Fibroblast of lung (primary cell): ENCODE measurements at places on chromosomes 12 and 14. TPM values are rescaled to one million over a fixed set of nuclear protein-coding genes. Genes with fewer than 3 reads are reported as not detected.

Gene WNT5B
- total RNA-seq: 40.3 and 105 TPM in 2 replicates

GRCh38 chr12:120412421-120412820, 25.5 kb upstream of the COX6A1 start:
- H3K36me3 ChIP-seq: no peaks in the 10 kb centered on the region
- H3K27ac ChIP-seq: no peak overlapping the region
- H3K4me1 ChIP-seq: no peaks in the 10 kb centered on the region

DNA sequence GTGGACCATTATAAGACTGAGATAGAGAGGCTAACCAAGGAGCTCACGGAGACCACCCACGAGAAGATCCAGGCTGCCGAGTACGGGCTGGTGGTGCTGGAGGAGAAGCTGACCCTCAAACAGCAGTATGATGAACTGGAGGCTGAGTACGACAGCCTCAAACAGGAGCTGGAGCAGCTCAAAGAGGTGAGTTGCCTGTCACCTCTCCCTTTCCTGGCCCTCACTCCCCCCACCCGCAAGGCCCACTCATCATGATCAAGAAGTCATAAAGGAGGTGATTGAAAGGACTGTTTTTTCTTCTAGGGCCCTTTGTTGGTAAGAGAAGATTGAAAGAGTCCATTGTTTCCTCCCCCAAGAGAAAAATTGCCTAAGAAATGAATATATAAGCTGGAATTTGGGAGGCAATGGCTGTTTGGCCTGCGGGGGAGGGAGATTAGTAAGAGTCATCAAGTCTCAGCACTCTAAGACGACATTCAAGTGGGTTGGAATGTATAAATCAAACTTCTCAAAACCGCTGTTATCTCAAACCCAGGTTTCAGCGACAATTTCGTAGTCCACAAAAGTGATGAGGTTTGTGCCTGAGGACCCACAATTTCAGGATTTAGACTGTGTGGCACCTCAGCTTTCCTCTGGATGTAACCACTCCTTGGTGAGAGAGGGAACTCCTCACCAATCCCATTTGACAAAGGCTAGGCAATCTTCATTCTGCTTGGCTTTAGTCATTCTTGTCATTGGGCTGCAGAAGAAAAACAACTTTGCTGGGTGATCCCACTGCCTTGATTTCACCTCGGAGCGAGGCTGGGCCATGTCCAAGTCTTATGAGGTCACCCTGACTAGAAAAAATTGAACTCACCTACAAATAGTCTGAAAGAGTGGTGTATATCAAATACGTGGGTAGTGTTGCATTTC, 966 bp downstream of the BICD1 start:
- no peaks in the 10 kb centered on the region for H3K36me3 ChIP-seq
- DNase-seq: peak; percentile 89
- H3K27me3 ChIP-seq: no peaks in the 10 kb centered on the region
- H3K27ac ChIP-seq: peak overlapping the region; percentile 96
- no peaks in the 10 kb centered on the region for H3K4me1 ChIP-seq

Gene POTEG
- not detected in 2 replicates for total RNA-seq

Gene P2RX7
- total RNA-seq: 16.7 and 17.2 TPM in 2 replicates

- no peaks in the 10 kb centered on the region for H3K27me3 ChIP-seq
- H3K36me3 ChIP-seq: no peaks in the 10 kb centered on the region
- no peak for DNase-seq
- no peak overlapping the region for H3K27ac ChIP-seq
Observed at GRCh38 chr12:127770118-127770517, 496.9 kb upstream of the TMEM132C start.

GRCh38 chr12:95551913-95552516, 739 bp upstream of the USP44 start:
- H3K36me3 ChIP-seq: no peaks in the 10 kb centered on the region
- H3K27me3 ChIP-seq: peaks cover 8% of the 10 kb centered on the region
- H3K4me3 ChIP-seq: no peak overlapping the region
- no peak overlapping the region for H3K27ac ChIP-seq

GRCh38 chr12:66072566-66072965, 58.0 kb downstream of the LLPH start:
- H3K4me3 ChIP-seq: no peak overlapping the region
- no peak for DNase-seq
- H3K4me1 ChIP-seq: peaks cover 2% of the 10 kb centered on the region

DNA sequence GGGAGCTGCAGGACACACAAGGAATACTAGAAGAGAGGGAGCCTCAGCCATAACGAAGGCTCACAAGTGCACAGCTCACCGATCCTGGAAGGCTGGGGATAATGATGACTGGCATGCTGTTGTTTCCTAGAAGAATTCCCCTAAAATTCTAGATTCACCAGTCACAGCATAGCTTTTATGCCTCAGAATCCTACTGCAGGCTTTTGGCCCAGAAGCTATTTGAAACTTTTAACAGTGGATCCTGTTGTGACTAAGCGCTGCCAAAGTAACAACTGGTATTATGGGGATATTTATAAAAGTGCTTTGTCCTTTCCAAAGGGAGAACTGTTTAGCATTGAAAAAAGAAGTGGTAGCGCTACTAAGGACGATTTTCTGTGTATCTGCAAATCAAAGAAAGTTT, 214.1 kb upstream of the PELI2 start:
- no peak overlapping the region for H3K27ac ChIP-seq
- no peak overlapping the region for H3K4me3 ChIP-seq

DNA sequence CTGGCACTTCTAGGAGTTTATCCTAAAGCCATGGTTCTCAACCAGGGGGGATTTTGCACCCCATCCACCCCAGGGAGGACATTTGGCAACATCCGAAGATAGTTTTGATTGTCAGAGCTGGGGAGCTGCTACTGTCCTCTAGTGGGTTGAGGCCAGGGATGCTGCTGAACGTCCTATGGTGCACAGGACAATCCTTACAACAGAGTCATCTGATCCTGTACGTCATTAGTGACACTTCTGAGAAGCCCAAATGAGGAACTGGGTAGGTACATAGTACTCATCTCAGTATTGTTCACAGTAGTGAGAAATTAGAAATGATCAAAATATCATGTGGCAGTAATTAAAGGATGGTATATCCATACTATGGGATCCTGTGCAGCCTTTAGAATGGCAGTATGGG, 185.1 kb downstream of the CHST11 start:
- DNase-seq: no peak
- no peaks in the 10 kb centered on the region for H3K27me3 ChIP-seq
- no peak overlapping the region for H3K27ac ChIP-seq
- no peak overlapping the region for H3K4me3 ChIP-seq

- no peak overlapping the region for H3K27ac ChIP-seq
- H3K27me3 ChIP-seq: no peaks in the 10 kb centered on the region
- H3K4me1 ChIP-seq: no peaks in the 10 kb centered on the region
Observed at GRCh38 chr12:30988646-30989286, 62.2 kb downstream of the TSPAN11 start.

- no peaks in the 10 kb centered on the region for H3K36me3 ChIP-seq
- peaks cover 13% of the 10 kb centered on the region for H3K27me3 ChIP-seq
- H3K4me1 ChIP-seq: no peaks in the 10 kb centered on the region
- H3K27ac ChIP-seq: no peak overlapping the region
- no peak overlapping the region for H3K4me3 ChIP-seq
Observed at GRCh38 chr14:99700379-99700778, 16.3 kb downstream of the CYP46A1 start.

Gene KCNMB4
- 0.33 and 0.51 TPM in 2 replicates for total RNA-seq

DNA sequence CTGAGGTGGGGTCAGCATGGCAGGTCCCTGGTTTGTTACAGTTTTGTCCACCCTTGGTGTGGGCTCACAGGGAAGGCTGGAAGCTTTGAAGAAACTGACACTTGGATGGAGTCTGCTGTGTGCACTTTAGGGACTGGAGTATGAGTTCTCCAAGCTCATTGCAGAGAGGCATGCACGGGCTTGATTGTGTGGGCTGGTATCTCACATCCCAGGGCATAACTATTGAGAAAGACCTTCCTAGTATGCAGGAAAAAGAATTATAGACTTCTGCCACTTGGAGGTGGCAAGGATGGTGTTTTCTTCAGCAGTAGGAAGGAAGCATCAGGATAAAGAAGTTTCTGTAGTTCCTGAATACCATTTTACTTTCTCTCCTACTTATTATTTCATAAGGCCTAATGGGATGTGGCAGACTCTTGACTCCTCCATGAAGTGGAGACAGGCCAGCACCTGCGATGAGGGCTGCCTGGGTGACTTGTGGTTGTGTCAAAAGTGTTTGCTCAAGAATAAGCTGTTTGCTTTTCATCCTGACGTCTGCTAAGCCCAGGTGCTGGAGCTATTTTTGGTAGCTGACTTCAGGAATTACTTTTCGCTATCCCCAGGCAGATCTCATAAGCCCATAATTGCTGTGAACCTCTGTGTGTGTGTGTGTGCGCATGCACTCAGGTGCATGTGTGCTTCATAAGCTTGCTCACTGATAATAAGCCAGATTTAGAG, 125.8 kb downstream of the KTN1 start:
- peaks cover 2% of the 10 kb centered on the region for H3K4me1 ChIP-seq
- no peaks in the 10 kb centered on the region for H3K27me3 ChIP-seq
- DNase-seq: peak; percentile 20

- H3K36me3 ChIP-seq: no peaks in the 10 kb centered on the region
- H3K4me3 ChIP-seq: no peak overlapping the region
- no peaks in the 10 kb centered on the region for H3K27me3 ChIP-seq
- H3K4me1 ChIP-seq: no peaks in the 10 kb centered on the region
Observed at GRCh38 chr14:98606816-98607215, 665.2 kb downstream of the BCL11B start.

- no peaks in the 10 kb centered on the region for H3K27me3 ChIP-seq
- no peak for DNase-seq
- peaks cover 7% of the 10 kb centered on the region for H3K4me1 ChIP-seq
Observed at GRCh38 chr12:112096070-112096469, 12.5 kb downstream of the NAA25 start.

DNA sequence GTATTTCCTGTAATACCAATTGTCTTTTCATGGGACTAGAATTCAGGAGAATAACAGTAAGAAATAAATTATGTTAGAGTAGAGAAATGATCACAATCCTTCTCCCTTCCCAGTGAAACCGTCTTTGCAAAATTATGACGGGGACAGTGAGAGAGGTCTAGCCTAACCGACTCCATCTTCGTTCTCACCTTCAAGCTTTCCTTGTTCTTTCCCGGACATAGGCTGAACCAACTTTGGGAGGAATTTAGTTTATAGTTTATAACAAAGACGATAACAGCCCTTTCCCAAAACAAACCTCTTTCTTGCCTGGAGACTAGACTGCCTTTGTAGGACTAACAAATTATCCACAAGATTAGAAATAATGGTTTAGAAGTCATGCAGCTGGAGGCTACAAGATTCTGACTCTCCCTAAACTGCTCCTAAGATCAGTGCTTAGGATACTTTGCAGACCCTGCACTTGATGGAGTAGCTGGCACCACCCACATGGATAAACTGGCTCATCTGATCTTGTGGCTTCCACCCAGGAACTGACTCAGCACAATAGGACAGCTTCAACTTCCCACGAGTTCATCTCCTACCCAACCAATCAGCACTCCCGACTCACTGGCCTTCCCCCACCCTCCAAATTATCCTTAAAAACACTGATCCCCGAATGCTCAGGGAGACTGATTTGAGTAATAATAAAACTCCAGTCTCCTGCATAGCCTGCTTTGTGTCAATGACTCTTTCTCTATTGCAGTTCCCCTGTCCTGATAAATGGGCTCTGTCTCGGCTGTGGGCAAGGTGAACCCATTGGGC, 521.2 kb upstream of the TBX3 start:
- H3K27ac ChIP-seq: no peak overlapping the region
- no peaks in the 10 kb centered on the region for H3K4me1 ChIP-seq
- H3K36me3 ChIP-seq: no peaks in the 10 kb centered on the region
- H3K27me3 ChIP-seq: no peaks in the 10 kb centered on the region
- peak; percentile 74 for DNase-seq

GRCh38 chr14:100731846-100732765, 5.4 kb downstream of the DLK1 start:
- DNase-seq: no peak
- no peaks in the 10 kb centered on the region for H3K36me3 ChIP-seq
- no peak overlapping the region for H3K4me3 ChIP-seq
- H3K27ac ChIP-seq: no peak overlapping the region

DNA sequence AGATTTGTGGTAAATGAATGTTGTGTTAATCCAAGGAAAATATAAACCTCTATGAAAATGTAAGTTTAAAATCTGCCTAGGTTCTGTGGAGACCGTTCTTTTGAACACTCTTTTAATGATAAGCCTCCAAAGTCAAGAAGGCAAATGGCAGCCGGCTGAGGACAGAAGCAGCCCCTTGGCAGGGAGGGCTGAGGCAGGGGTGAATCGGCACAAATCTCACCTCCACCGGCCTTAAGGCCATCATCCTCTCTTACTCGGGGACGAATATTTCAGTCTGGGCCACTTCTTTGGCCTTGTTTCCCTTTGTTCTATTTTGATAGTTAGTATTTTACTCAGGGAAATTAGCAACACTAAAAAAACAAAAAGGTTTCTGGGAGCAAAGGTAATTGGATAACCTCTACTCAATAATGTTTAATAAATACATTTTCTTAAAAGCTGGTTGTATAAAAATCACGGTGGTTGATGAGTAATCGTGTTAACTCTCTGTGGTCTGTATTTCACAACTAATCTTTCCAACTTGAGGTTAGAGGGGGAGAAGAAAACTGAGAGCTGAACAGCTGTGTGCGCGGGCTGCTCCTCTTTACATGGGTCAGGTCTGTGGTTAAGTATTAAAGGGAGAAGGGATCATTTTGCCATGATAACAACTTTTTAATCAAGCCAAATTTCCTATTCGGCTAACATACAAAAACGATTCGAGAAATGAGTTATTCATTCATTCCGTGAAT, 18.6 kb downstream of the LGMN start:
- H3K4me3 ChIP-seq: no peak overlapping the region
- peaks cover 10% of the 10 kb centered on the region for H3K4me1 ChIP-seq
- peak; percentile 93 for DNase-seq
- no peak overlapping the region for H3K27ac ChIP-seq
- peaks cover 5% of the 10 kb centered on the region for H3K27me3 ChIP-seq
- no peaks in the 10 kb centered on the region for H3K36me3 ChIP-seq

GRCh38 chr12:108495823-108496579, 19.1 kb upstream of the FICD start:
- H3K36me3 ChIP-seq: no peaks in the 10 kb centered on the region
- H3K4me1 ChIP-seq: no peaks in the 10 kb centered on the region
- H3K4me3 ChIP-seq: no peak overlapping the region
- H3K27ac ChIP-seq: no peak overlapping the region
- H3K27me3 ChIP-seq: no peaks in the 10 kb centered on the region
